Stimulated activated CD8-positive, alpha-beta memory T cell treated with anti-CD3 and anti-CD28 coated beads, Interleukin-15, amount 100 ng/mL, for 4 hours (primary cell): ENCODE measurements at places on chromosomes 5 and 9.

GRCh38 chr9:22204240-22204639 is 195.1 kb upstream of the CDKN2B start:
- no peak for DNase-seq

GRCh38 chr5:176817841-176818377 is 7.5 kb downstream of the UNC5A start:
- no peak for DNase-seq

GRCh38 chr5:61575103-61575502 is 243.0 kb downstream of the ZSWIM6 start:
- no peak for DNase-seq

DNA sequence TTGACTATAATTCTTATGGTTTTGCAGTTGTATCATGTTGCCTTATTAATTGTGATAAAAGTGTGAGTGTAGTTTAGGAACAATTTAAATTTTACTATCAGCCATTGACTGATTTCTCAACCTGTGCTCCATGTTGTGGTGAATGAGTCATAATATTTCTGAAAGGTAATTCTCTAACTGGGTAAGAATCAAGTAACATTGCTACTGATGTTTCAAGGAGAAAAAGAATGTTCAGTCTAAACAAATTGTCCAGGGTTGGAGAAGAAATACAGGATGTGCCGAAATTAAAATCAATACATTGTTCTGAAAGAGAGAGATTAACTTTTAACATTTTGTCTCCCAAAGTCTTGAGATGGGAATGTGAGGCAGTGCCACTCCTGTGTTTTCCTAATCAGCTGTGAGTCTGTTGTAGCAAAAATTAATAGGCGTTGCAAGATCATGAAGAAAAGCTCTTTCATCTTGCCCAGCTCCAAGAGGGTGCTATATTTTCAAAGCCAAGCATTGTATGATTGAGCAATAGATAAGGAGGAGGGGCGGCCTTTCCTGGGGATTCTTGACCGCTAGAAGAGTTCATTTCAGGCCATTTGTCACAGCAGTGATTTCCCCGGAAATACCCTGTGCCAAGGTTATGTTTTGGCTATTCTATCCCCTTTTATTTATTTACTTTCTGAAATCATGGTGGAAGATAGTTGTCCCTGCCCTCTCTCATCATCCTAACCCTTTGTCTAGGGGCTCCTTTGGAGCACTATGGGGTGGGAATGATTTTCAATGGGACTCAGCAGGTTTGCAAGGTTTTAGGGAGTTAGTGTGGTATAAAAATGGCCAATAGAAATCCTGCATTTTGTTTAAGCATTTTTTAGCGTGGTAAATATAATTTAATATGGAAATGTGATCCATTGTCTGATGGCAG is 151.6 kb downstream of the FOCAD start:
- DNase-seq = no peak

DNA sequence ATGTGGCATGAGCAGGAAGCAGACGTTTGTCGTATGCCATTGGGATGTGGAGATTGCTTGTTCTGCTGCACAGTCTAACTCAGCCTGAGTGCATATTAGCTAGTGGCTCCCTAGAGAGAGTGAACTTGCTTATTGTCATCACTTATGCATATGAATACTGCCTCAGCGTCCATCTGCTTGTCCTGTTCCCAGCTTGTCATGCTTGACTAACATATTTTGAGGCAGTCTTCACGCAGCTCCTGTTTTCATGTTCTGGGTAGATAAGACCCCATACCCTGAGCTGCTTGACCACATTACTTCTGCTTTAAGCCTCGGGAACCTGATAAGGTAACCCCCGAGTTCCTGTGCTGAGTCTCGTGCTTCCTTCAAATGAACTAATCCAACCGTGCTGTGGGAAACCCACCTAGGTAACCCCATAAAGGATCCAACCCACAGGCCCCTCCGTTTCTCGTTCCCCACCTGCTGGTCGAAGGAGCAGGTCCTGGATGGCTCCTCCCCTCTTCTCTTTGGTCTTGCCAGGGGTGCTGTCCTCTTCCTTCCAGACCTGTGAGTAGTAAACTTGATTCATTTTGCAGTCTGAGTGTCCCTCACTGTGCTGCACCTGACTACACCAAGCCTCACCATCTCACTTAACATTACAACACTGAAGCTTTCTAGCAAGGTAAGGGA is 25.0 kb downstream of the ANKRD33B start:
- no peak for DNase-seq

DNA sequence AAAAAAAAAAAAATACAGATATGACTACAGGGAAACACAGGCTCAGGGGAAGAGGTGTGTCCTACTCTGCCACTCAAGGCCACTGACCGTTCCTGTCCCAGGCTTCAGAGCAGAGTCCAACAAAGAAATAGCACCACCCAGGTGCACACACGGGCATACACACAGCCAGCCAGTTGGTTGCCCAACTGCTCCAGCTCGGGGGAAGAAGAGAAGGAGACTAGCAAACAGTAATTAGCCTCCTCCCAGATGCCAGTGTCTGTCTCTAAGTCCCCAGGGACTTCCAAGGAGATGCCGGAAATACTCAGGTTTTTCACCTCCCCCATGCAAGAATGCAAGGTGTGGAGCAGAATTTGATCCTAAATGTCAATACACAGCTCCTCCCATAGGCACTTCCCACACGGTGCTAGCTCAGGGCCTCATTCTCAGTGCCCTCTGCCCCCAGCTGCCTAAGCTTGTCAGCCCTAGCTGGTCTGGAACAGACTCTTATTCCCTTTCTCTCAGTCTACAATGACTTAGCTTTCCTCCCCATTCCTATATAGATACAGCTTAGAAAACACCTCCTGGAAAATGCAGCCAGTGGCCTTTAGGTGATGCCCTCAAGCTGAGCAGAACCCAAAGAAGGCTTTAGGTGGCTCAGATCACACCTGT is 1.7 kb downstream of the MYORG start:
- no peak for DNase-seq

DNA sequence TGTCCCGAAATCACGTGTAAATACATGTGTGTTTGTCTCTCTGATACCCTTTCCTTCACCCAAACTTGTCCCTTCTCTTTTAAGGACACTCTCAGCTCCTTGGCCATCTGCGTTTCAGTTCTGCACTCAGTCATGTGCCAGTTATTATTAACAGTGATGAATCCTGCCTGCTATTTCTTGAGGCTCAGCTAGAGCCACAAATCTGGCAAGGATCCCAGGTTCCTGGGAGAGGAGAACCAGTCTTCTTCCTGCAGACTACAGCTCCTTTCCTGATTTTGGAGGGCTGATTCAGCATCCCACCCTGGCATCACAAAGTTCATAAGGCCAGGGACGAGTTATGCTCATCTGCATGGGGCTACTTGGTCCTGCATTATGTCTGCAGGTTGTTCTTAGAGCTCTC is 5.6 kb downstream of the MAMDC2 start:
- no peak for DNase-seq

GRCh38 chr5:61805101-61805500 is 473.0 kb downstream of the ZSWIM6 start:
- DNase-seq = no peak

DNA sequence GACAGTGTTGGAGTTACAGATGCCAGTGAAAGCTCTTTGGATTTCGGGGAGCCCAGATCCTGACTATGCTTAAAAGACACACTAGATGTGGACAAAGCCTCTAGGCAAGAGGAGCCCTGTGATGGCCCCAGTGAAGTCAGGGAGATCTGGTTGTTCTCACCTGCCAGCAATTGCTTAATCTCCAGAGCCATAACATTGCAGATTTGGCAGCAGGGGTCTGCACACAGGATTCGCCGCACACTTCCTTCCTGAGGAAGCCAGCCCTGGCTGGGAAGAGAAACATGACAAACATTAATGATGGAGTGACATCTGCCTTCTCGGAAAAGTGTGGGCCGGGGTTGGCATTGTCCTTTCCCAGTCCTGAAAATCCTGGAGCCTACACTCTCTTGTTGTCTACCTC is 65.2 kb upstream of the PHF24 start:
- DNase-seq = no peak

DNA sequence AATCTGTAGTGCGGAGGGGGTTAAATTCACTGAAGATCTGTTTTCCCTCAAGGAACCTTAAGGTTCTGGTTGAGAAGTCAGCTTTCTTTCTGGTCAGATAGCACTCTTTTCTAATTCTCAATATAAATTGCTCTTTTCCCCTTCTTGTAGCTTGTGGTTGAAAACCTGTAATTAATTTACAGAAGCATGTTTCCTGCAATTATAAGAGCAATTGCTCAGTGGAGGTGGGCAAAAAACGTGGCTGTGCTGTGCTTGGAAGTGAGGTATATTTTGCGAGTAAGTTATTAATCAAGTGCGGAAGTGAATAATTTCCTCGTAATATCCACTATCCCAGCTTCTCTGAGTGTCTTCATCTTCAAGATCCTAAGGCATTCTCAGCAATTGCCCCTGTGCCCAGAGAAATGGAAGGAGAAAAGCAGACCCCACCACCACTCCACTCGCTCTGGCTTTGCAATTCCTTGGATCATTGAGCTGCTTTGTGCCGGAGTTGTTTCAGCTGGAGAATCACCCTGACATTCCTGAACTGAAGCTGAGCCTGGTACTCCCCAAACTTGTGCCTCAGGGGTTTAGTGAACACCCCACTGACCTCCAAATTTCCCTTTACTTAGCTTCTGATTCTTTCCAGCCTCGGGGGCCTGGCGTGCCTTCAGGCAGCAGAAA is 140.6 kb downstream of the LRRC70 start:
- DNase-seq = no peak

- no peak for DNase-seq
Measured at GRCh38 chr9:15077946-15078729, 167.9 kb upstream of the FREM1 start.

- no peak for DNase-seq
Measured at GRCh38 chr9:33354651-33355211, 47.6 kb downstream of the AQP7 start.
